ENCODE measurements at places on chromosomes 1 and 21. TPM values are rescaled to one million over a fixed set of nuclear protein-coding genes. Genes with fewer than 3 reads are reported as not detected.

GRCh38 chr1:97348599-97349265 lies 572.1 kb downstream of the DPYD start:
- no peak for DNase-seq

GRCh38 chr1:176206006-176206960 lies 803 bp downstream of the COP1 start:
- no peak for DNase-seq

DNA sequence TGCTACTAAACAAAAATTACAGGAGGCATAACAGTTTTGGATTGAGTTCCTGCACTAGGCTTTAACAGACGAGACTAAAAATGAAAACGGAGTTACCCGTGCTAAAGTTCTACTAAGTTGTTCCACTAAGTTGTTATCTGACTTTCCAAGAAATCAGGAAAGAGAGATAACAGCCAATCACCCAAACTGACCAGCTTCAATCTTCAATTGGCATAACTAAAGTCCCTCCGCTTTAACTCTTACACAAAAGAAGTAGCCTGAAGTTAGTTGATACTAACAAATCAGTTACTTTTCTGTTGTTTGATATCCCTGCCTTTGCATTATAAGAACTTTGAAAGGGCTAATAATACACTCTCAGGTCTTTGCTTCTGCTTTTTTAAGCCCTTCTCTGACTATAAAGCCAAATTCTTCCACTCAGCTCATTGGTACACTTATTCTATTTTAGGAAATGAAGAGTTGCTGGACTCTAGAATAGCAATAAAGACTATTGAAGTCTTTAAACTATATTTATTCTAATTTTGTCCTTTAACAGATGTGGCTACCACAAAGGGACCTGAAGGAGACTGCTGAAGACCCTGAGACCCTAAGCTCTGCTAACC lies 61.3 kb downstream of the TESK2 start:
- DNase-seq, result no peak

- no peak for DNase-seq
Observed at GRCh38 chr21:27823652-27824201, 856.8 kb upstream of the ADAMTS5 start.

KLF18 gene
- total RNA-seq, result not detected

PRDM16 gene
- 0.91 TPM for total RNA-seq

FCRL2 gene
- not detected for total RNA-seq
